ENCODE measurements at places on chromosomes 3 and 15.

DNA sequence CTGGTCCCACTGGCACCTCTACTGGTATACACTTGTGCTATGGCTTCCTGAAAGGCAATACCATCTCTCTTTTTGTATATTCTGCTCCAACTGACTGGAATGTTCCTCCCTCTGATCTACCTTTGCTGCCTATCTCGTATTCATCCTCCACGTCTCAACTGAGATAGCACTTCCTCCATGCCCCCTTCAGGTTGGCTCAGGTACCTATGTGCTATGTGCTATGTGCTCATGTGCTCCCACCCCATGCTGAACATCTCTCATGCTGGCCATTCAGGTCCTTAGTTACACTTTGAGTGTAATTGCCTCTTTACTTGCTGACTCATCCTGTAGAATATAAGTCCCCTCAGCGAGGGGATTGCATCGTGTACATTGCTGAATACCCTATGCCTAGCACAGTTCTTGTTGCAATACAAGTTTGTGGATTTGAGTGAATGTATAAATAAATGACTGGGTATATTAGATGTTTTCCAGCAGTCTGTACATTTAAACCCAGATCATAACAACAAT lies 156.9 kb downstream of the SOX2 start:
- DNase-seq: no peak

DNA sequence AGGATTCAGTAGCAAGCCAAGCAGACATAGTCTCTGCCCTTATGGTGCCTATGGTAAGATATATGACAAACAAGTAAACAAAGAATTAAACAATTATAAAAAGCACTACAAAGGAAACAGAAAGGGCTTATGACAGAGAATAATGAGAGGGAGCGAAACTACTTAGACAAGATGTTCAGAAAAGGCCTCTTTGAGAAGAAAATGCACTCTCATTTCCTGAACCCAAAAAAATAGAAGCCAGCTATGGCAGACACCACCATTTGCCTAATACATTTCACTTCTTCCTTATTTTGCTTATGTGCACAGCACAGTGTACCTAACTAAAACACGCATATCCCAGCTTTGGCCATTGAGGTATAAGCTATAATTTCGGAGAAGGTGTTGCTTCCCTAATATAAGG lies 465.5 kb upstream of the PPP2R3A start:
- DNase-seq: no peak

DNA sequence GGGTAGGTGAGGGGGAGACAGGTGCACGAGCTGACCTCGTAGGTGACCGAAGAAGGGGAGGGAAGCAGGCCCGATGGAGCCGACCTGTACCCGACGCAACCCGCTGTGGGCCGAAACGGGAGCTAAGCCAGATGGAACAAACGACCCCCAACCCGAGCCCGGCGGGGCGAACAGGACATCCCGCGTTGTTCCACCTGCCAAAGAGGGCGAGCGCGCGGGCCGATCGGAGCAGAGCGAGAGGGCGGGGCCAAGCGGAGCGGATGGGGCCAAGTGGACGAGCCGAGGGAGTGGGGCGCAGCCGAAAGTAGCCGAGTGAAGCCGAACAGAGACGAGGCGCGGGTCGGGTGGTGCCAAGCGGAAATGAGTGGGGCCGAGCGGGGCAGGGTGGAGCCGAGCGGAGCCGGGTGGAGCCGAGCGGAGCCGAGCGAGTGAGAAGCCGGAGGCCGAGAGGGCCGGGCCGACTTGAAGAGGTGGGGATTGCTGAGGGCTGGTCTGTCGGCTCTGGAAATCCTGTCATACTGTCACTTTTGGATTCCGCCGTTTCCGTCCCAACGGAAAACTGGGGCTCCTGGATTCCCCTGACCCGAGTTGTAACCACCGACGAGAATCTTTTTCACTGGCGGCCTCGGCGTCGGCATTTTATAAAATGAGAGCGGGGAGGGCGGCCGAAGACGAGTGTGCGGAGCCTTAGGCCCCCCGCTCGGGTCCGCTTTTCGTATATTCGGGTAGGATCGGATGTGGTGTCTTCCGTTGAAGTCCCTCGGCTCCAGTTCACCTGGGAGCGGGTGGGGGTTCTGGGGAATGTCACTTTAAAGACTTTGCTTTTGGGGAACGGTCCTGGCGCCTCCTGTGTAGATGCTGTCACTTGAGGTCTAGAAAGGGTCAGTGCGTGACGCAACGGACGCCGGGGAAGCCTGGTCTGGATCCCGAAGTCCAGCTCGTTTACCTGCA lies 15.6 kb upstream of the WNT7A start:
- DNase-seq: peak; percentile 78

DNA sequence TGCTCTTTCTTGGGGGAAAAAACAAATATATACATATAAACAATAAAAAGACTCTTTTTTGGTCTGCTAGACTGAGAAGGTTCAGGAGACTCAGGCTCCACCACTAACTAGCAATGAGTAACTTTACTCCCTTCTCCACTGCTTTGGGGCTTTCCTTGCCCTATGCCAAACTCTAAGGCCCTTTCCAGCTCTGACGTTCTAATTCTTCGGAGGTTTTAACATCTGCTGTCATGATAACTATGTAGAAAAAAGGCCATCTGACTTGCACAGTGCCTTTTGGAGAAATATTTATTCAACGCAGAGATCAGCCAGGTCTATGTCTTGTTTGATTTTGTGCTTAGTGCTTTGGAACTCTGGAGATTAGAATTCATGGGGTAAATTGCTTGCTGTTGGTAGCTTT lies 156.2 kb downstream of the TMCO5A start:
- DNase-seq: no peak

DNA sequence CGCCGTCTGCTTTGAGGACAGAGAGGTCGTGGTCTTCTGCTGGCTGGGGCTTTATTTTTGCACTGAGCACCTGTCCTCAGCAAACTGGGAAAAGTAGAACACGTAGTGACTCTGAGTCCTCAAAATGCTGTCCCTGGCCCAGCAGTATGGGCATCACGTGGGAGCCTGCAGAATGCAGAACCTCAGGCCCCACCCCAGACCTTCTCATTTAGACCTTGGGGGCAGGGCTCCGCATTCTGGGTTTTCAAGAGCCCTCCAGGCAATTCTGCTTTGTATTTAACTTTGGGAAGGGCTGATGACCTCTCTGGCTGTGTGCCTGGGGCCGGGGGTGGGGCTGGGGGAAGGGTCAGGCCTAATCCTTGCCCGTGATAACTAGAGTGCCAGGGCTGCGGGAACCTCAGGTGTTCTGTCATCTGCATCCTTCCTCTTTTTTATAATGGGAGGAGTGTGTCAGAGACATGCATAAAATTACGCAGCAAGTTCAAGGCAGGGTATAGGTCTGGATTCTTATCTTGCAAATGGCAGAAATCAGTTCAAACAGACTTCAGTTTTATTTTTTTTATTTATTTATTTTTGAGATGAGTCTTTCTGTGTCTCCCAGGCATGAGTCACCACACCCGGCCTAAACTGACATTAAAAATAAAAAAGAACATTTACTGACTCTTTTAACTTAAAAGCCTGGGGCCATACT lies 11.1 kb downstream of the SLC6A6 start:
- no peak for DNase-seq

DNA sequence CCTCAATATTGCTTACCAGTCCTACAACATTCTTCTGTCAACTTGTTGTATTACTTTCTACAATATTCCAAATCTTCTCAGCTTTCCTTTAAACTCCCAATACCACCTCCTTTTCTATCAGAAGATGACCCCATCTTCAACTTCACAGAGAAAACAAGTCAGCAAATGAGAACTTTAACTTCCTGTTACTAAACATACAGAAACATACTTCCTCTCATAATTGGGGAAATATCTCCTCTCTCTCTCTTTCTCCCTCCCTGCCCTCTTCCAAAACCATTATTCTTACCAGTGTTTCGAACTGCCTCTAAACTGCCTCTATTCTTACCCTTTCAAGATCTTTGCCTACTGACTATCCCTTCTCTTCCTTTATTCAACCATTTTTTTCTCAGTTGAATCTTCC lies 1.8 kb upstream of the SNAP23 start:
- DNase-seq: no peak

DNA sequence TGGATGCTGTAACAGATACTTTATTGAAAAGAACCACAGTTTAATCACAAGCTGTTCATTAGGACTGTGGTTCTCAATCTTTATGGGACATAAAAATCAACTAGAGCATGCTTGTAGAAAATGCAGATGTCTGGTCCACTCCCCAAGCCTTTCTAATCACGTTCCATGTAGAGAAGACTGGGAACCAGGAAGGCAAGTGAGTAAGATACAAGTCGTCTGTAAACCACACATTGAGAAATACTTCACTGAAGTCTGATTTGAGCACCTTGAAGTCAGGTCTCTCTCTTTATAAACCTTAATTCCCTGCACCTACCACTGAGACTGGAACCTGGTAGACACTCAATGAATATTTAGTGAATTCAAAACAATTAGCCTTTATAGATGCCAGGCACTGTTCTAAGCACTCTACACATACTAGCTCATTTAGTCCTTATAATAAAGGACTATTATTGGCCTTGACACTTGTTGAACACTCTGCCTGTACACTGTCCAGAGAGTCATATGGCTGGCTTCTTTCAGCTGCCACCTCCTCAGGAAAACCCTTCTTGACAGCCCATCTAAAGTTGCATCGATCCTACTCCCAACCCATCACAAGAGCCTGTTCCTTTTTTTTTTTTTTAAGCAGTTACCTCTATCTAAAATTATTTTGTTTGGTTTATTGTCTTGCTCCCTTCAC lies 59.0 kb upstream of the CMSS1 start:
- no peak for DNase-seq

GRCh38 chr3:56121716-56122115 lies 346.6 kb downstream of the ERC2 start:
- no peak for DNase-seq

DNA sequence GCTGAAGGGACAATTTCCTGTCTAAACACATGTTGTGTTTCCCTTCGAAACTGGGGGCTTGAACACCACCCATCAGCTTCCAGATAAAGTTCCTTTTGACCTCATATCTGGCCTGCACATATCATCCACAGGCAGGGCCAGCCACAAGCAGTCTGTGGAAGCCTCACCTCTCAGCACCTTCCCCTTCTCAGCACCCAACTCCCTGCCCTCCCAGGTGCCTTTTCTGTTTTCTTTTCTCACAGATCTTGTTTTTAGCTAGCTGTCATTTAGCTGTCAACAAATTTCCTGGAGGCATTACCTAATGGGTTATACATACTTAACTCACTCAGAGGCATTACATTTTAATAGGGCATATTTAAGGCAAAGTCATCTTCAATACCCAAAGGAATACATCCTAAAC lies 93.9 kb downstream of the SEMA6D start:
- no peak for DNase-seq

- peak; percentile 4 for DNase-seq
Measured at GRCh38 chr3:152480282-152480953, 211.7 kb downstream of the MBNL1 start.

GRCh38 chr15:90316139-90316538 lies 35.9 kb upstream of the ZNF774 start:
- no peak for DNase-seq

DNA sequence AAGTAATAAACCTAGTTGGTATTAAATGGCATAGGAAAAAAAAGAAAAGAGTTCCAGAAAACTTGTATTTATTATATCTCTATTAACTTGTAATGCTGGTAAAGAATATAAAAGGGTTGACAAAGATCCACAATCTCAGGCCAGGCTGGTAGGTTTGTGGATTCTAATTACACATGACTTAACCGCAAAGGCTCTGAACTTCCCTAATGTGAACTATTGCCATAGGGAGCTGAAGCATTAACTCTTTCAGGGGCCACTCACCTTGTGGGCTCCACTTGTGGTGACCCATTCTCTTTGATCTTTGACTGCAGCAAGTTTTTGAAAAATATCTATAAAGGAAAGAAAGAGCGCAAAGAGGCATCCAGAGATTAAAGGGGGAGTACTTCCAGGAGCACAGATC lies 58.5 kb downstream of the NEK10 start:
- peak; percentile 10 for DNase-seq

- DNase-seq: no peak
Measured at GRCh38 chr15:51315726-51316125, 22.7 kb downstream of the CYP19A1 start.

- no peak for DNase-seq
Measured at GRCh38 chr3:15154326-15154725, 51.7 kb upstream of the CAPN7 start.

- no peak for DNase-seq
Measured at GRCh38 chr15:25608926-25609325, 170.1 kb upstream of the UBE3A start.

- no peak for DNase-seq
Measured at GRCh38 chr15:35281515-35281914, 196.4 kb upstream of the NANOGP8 start.

GRCh38 chr15:31265871-31266711 lies 60.5 kb upstream of the KLF13 start:
- peak; percentile 95 for DNase-seq

- no peak for DNase-seq
Measured at GRCh38 chr15:40161693-40162391, 973 bp downstream of the BUB1B start.

DNA sequence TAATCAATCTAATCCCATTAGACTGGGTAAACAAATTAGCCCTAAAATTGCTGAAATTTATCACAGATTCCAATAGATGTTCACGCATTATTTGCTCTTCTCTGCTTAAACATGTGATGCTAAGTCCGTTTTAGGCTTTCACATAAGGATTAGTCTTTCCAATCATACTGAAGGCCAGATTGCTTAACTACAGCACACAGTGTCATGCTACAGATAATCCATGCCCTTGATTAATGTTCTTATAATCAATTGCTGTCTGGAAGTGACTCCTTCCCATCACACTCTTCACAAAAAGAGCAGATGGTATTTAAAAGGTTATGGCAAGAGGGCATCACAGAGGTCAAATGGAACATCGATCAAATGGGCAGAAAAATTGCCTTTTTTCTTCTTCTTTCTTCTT lies 471.5 kb upstream of the ROBO1 start:
- DNase-seq: no peak

- peak; percentile 41 for DNase-seq
Measured at GRCh38 chr3:184186184-184186901, at the start of gene ABCF3. ABCF3 (plus strand) TSS chr3:184186199; CDS start chr3:184186208, 9 bp downstream.

DNA sequence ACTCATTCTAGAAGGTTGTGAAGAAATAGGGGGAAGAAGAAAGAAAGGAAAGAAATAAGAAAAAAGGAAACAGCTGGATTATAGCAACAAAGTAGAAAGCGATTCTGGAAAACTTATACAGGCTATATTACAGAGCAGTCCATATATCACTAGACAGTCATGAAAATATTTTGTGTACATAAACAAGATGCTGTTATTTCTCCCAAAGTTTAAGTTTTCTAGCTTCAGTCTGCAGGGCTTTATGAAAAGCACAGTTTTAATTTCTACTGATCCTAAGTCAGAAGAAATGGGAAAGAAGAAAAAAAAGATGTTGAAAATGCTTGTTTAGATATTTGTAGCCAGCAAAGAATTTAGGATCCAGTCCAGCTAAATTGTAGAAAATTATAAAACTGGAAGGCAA lies 321.4 kb upstream of the NDN start:
- DNase-seq: no peak

GRCh38 chr15:36415643-36416042 lies 163.8 kb upstream of the CDIN1 start:
- no peak for DNase-seq
